ENCODE measurements at places on chromosomes 6 and 20. TPM values are rescaled to one million over a fixed set of nuclear protein-coding genes. Genes with fewer than 3 reads are reported as not detected.

Gene L3MBTL1
- 3.6 TPM for total RNA-seq

Gene LIN28B
- not detected for total RNA-seq

Gene OVOL2
- 24.5 TPM for total RNA-seq

Gene RNF182
- 1.4 TPM for total RNA-seq

Gene ADGRF1
- total RNA-seq: 6.7 TPM

Gene TAAR8
- total RNA-seq: not detected

Gene FABP7
- not detected for total RNA-seq

Gene ZNF391
- 0.64 TPM for total RNA-seq

Gene HNF4A
- under 0.01 TPM for total RNA-seq

Gene APOBEC2
- total RNA-seq: not detected

Gene RBM24
- total RNA-seq: 0.96 TPM

Gene BCAS4
- 11.1 TPM for total RNA-seq

Gene AIF1
- not detected for total RNA-seq

Gene DNMT3B
- 1.9 TPM for total RNA-seq

Gene SLPI
- total RNA-seq: 837 TPM

Gene REM1
- not detected for total RNA-seq

Gene HLA-DQA1
- not detected for total RNA-seq

Gene HTR1B
- total RNA-seq: 0.24 TPM

Gene TJAP1
- total RNA-seq: 4.6 TPM

Gene C2
- 0.96 TPM for total RNA-seq

Gene TMEM217
- 4.8 TPM for total RNA-seq

Gene EBF4
- total RNA-seq: 1.2 TPM

Gene SNAP91
- total RNA-seq: not detected

Gene HUS1B
- total RNA-seq: 0.85 TPM

Gene HAO1
- total RNA-seq: not detected

Gene CST2
- total RNA-seq: not detected

Gene CD2AP
- 41.7 TPM for total RNA-seq

Gene PNPLA1
- total RNA-seq: not detected

Gene TNFRSF21
- 72.3 TPM for total RNA-seq

Gene GTSF1L
- total RNA-seq: not detected

Gene PDE7B
- total RNA-seq: 0.24 TPM

Gene TMEM200A
- total RNA-seq: under 0.01 TPM

Gene ARMC2
- total RNA-seq: 0.72 TPM

Gene ISM1
- not detected for total RNA-seq

Gene REV3L
- 17.7 TPM for total RNA-seq

Gene TTK
- 0.64 TPM for total RNA-seq

Gene TREM1
- total RNA-seq: 0.72 TPM

Gene FAM83B
- total RNA-seq: 50.7 TPM

Gene PRL
- not detected for total RNA-seq

Gene PCK1
- total RNA-seq: not detected

Gene TULP1
- not detected for total RNA-seq

Gene WFDC2
- 0.96 TPM for total RNA-seq

Gene EPHA7
- not detected for total RNA-seq

Gene DTNBP1
- 3.1 TPM for total RNA-seq

Gene ZBTB12
- total RNA-seq: 3.0 TPM

Gene HTR1E
- total RNA-seq: not detected

Gene DEFB116
- not detected for total RNA-seq

Gene PABPC1L
- 8.1 TPM for total RNA-seq

Gene ZBTB2
- 6.6 TPM for total RNA-seq

All from tracheal epithelial cell (primary cell).